Kasumi-1 (cell line): ENCODE measurements at places on chromosomes 4 and X.
A peak's percentile ranks its signal among the peaks of the same experiment; 100 is the strongest.

- DNase-seq, result peak; percentile 97
These were observed 24.9 kb downstream of the ARL9 start for GRCh38 chr4:56530269-56531148.

- no peak for DNase-seq
These were observed 3.6 kb upstream of the BBS12 start for GRCh38 chr4:122728856-122729255.

DNA sequence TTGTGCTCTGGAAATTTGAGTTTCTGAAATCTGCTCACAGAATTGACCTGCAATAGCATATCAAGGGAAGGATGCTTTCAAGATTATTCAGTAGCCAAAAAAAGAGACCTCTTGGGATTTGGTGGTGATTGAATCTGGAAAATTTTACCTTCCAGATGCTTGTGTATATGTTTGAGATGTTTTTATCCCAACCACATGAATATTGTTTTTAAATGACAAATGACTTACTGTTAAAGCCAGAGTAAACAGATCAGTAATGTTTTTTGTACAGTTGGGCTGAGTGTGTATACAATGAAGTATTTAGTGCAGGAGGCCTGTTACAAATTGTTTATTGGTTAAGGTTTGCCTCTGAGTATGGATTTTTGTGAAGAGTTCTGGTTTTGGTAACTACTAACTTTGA lies 126.5 kb downstream of the CBR4 start:
- DNase-seq, result no peak

- no peak for DNase-seq
These were observed 503.6 kb upstream of the ZFP42 start for GRCh38 chr4:187491959-187492358.

DNA sequence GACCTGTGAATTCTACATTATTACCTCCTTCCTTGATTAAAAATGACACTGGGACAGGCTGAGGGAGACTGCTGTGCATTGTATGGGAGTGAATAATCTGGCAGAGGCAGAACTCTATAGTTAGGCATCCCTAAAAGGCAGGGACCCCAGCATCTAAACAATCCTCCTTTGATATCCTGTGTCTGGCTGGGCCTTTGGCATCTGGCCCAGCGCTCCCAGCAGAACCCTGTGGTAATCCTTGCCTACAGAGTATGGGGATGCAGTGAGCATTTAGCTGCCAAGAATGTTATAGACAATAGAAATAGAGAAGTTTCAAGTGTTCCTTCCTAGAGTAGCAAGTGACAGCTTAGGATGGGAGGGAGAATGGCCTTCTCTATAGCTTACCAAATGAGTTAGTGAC lies 38.5 kb downstream of the ZCCHC12 start:
- no peak for DNase-seq

DNA sequence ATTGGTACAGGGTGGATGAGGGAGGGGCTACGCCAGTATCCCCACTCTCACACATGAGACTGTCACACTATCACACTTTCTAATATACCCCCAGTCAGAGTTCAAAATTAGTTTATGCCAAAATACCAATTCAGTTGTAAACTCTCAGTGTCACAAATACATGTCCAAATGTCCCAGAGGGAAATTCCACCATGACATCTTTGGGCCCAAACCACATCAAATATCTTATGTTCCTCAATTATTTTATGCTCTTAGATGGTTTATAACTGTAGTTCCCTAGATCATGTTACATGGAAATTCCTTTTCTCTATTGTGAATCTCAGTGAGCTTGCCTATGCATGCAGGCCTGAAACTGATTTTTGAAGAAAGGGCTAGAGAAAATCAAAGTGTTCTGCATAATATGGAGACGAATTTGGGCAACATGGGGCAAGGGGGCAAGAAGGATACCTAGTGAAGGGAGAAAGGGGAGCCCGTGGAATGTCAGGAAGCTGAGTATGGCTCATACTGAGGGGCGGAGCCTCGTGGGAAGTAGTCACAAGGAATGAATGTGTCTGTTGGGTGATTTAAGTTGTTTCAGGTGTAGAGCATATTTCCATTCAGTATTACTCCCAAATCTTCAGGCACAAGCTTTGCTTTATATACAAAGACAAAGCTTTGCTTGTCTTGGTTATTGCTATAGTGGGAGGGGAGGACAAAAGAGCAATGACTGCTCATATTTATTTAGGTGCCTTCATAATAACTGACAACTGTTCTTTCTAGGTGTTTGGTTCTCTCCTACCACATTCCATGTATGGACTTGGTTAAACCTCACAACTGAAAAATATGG lies 40.8 kb downstream of the CLNK start:
- no peak for DNase-seq

GRCh38 chr4:38846015-38846414 lies 10.6 kb downstream of the TLR6 start:
- DNase-seq, result no peak

DNA sequence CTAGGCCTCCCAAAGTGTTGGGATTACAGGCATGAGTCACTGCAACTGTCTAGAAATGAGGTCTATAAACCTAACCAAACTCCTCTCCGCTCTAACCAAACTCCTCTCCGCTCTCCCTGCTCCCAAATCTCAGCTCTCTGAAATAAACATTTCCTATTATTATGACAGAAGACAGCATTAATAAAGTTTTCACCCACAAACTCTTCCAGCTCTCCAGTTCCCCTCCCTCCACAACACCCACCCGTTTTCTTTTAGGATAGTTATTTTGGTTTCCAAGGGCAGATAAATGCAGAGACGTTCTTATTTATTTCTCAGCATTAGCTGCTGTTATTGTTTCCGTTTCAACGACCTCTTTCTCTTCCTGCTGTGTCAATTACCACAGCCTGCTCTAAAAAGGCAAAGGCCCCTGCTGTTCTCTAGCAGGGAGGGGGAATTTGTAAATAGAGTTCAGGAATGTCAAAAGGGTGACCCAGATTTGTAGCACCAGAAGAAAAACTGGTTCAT lies 13.3 kb upstream of the SCD5 start:
- no peak for DNase-seq

- no peak for DNase-seq
These were observed 88.9 kb downstream of the GPR143 start for GRCh38 chrX:9676738-9677097.

- DNase-seq, result peak; percentile 99
These were observed 111.5 kb downstream of the AFAP1 start for GRCh38 chr4:7828011-7828720.

DNA sequence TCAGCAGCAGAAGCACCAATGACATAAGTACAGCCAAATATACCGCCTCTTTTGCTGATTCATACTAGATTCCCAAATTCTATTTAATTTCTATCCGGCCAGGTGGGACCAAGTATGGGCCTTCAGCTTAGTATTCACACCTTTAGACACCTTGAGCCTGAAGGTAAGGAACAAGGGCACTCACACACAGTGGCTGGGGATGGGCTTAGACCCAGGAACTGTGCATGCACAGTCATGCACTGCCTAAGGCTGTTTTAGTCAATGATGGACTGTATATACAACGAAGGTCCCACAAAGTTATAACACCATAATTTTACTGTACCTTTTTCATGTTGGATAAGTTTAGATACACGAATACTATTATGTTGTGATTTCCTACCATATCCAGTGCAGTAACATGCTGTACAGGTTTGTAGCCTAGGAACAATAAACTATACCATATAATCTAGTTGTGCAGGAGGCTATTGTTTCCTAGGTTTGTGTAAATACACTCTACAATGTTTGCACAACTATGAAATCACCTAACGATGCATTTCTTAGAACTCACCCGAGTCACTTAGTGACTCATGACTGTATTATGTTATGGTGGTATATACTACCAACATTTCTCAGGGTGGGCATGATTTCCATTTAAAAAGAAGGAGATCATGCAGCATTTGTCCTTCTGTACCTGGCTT lies 9.7 kb upstream of the CLNK start:
- DNase-seq, result no peak

DNA sequence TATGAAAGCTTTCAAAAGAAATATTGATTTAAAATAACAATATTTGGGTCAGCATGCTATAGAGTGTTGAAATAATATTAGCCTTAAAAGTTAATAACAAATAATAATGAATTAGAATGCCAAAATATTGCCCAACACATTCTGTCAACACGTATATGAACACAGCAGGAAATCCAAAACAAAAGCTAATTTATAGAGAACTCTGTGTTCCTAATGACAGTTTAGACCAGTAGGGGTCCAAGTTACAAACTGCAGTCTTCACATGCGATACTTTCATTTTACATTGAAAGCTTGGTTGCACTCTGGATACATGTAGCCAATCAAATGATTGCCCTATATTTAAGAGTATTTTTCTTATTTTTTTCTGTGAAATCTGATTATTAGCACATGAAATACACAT lies 274.4 kb downstream of the DCTD start:
- DNase-seq, result peak; percentile 32

DNA sequence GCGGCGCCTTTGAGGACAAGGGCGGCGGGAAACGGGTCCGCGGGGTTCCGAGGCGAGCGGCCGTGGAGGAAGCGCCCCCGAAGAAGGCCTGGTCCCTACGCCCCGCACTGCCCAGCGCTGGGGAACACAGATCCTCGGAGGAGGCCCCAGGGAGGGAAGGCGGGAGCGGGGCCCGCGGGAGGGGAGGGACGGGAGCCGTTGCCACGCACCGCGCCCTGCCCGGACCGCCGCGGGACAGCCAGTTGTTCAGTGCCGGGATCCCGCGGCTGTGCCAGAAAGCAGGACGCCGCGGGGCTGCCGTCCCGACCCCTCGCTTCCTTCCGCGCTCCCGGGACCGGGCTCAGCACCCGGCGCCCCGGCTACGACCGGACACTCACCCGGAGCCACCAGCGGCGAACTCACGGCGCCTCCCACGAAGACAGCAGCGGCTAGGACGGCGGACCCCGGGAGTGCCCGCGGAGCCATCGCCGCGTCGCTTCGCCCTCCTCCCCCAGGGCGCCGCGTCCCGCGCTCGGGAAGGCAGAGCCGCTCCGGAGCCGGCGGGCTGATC lies 278 bp downstream of the RELL1 start:
- no peak for DNase-seq

DNA sequence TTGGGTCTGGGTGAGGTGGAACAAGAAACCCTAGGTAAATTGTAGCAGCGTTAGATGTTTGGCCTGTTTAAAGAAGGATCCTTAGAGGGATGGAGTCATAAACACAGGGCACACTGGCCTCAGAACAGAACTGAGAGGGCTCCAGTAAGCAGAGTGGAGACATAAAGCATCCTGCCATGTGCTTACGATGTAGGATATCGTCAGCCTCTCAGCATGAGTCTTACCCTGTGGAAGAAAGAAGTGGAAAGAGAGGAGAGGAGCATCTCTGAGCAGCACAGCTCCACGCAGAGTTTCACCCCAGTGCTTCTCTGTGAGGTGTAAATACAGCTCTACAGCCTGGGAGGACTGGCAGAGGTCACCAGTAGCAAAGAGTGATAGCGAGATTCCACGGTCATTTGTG lies 27.8 kb upstream of the SORBS2 start:
- DNase-seq, result no peak

DNA sequence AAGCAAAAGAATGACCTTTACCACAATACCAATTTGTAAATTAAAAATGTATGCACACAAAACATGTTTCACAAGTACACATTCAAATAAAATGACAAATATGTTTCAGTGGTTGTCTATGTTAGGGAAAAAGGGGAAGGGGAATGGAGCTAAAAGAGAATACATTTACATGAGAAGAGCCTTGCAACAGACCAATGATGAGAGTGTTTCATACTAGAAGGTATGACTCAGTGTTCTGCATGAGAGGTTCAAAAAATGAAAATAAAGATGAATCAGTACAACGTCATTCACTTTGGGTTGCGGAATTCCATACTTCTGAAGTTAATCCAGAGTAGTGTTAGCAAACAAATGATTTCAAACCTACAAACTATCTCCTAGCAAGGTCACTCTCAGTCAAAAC lies 51.7 kb downstream of the RPGR start:
- no peak for DNase-seq

DNA sequence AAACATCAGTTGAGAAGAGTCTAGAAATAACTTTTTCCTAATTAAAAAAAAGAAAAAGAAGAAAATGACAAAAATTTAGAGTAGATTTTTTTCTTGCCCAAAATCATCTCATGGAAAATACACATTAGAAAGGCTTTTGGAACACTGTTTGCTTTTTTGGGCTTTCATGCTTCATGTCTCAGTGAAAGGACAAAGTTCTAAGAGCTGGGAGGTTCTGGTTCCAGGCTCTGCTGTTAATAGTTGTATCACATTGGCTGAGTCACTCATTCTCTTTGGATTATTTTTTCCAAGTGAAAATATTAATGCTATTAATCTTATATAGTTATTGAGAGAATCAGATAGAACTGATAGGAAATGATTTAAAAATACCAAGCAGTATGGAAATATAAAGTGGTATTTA lies 32.9 kb upstream of the ETNPPL start:
- no peak for DNase-seq

DNA sequence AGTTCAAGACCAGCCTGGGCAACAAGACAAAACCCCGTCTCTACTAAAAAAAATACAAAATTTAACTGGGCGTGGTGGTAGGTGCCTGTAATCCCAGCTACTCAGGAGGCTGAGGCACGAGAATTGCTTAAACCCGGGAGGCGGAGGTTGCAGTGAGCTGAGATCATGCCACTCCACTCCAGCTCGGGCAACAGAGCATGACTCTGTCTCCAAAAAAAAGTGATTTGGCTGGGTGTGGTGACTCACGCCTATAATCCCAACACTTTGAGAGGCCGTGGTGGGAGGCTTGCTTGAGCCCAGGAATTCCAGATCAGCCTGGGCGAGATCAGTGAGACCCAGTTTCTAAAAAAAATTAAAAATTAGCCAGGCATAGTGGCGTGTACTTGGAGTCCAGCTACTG lies 4.1 kb downstream of the OPHN1 start:
- DNase-seq, result no peak

- no peak for DNase-seq
These were observed 91.3 kb upstream of the KLHL13 start for GRCh38 chrX:118207831-118208453.

GRCh38 chrX:39140581-39140980 lies 339.3 kb downstream of the MID1IP1 start:
- no peak for DNase-seq

DNA sequence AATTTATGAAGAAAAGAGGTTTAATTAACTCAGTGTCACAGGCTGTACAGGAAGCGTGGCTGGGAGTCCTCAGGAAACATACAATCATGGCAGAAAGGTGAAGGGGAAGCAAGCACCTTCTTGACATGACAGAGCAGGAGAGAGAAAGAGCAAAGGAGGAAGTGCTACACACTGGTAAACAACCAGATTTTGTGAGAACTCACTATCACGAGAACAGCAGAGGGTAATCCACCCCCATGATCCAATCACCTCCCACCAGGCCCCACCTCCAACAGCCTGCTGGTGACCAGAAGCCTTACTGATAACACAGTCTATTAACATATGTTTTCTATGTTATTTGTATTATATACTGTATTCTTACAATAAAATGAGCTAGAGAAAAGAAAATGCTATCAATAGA lies 254.8 kb downstream of the PCDH10 start:
- no peak for DNase-seq
